ENCODE measurements at places on chromosomes 5 and 9.

GRCh38 chr9:124671861-124672260, 99.2 kb downstream of the NR6A1 start:
- no peak for DNase-seq

DNA sequence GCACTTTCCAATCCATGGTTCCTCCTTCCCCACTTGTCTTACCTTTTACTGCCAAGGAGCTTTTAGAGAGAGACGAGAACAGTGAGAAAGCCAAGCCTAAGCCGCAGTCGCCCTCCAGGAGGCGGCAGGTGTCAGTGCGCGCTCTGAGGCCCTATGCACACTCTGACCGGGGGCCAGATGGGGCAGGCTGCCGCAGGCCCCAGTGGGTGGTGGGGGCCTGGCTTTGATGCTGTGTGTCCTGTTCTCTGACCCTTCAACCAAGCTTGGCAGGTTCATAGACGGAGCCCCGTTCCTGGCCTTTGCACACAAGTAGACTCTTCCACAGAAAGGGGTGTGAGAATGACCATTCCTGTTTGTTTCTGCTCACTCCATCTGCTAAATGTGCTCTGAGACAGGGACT, 77.3 kb downstream of the WNK2 start:
- DNase-seq, result no peak

GRCh38 chr5:90421136-90421535, 11.6 kb upstream of the CETN3 start:
- DNase-seq, result no peak

- no peak for DNase-seq
Measured at GRCh38 chr5:133934822-133935666, 33.4 kb downstream of the C5orf15 start.

DNA sequence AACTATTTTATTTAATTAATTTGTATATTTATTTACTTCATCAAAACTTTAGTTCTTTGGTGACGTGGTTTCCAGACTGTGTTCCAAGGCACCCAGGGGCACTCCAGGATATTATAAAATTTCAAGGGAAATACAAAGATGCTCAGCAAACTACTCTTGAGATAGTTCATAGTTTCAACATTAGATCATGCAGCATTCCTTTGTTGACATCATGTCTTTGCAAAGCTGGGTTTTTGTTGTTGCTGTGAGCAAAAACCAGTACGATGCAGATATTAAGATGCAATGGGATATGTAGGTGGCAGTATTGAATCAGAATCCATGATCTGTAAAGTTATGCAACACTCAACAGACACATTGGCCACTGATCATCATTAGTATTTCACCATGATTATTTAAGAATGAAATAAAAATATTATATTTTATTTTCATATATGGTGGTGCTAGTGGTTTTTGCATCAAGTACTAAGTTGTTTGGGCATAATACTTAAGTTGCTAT, 219.7 kb downstream of the ADCY2 start:
- DNase-seq, result no peak

DNA sequence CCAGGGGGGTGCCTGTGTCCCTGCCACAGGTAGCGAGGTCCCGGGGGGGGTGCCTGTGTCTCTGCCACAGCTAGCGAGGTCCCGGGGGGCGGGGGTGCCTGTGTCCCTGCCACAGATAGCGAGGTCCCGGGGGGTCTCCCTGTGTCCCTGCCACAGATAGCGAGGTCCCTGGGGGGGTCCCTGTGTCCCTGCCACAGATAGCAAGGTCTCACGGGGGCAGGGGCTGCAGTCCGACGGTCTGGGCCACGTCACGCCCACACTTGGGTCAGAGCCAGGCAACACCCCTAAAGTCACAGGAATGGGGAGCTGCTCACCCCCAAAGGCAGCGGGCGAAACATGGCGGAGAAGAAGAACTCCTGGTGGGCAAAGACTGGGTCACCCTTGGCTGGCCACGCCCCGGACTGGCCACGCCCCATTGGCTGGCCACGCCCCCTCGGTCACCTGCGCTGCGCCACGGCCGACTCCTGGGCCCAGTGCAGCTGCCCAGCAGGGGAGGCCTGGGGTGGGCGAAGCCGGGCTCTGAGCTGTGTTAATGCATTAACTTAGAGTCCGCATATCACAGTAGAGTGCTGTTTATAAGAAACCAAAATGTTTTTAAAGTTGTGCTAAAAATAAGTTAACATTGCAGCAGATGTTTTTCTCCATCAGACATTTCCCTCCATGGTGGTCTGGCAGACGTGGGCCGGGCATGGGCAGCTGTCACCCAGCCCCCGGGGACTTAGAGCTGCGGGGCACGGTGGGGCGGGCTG, 7.0 kb downstream of the NOXA1 start:
- DNase-seq, result no peak

DNA sequence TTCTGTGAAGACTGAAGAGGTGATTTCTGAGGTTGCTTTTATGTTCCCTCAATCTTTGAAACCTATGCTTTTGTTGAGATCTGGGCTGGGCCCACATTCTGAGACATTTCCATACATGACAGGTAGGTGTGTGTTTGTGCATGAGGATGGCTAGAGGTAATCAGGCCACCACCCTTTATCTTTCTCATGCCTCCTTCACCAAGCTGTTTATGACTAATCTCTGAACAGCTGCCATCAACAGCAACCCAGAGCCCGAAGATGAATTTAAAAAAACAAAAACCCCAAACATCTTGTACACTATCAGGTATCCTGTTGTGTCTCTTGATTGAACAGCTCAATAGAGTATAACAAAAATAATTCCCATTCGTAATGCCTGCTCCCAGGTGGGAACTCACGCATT, 12.6 kb upstream of the C5orf46 start:
- no peak for DNase-seq

GRCh38 chr9:26956860-26957233, 635 bp downstream of the IFT74 start:
- no peak for DNase-seq

DNA sequence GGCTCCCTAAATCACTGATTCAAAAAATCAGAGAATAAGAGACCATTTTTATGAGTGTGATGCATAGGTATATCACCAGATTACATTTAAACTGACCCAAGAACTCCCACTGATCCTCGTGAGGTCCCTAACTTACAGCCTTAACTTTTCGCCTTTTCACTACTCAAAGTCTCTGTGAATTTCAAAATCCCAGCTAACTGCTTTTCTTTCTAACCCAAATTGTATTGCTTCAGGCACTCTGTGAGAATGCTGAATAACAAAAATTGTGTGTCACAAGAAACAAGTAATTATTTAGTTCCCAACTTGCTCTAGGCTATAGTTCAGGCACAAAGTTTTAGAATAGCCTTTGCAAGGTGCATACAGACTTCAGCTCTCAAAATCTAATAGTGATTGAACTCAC, 368.6 kb downstream of the CHSY3 start:
- DNase-seq, result no peak

GRCh38 chr5:101838435-101838834, 457.6 kb downstream of the SLCO4C1 start:
- DNase-seq, result no peak

DNA sequence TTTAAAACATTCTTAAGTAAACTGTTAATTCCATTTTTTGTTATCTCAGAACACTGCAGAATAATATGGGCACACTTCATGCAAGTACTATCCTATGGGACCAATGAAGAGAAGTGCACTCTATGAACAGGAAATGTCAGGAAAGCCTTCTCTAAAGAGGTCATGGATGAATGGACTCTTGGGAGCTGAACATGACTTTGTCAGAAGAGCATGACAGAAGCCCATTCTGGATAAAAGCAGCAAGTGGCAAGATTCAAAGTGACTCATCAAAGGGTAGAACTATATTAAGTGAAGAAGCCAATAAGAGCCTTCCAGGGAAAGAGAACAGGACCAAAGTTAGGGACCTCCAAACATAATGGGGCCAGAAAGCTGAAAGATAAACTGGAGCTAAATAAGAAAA, 94.0 kb downstream of the RAPGEF6 start:
- no peak for DNase-seq

GRCh38 chr9:69028754-69029153, 6.8 kb upstream of the FXN start:
- DNase-seq, result no peak

GRCh38 chr9:97856857-97857605, 4.0 kb downstream of the FOXE1 start:
- DNase-seq, result no peak

DNA sequence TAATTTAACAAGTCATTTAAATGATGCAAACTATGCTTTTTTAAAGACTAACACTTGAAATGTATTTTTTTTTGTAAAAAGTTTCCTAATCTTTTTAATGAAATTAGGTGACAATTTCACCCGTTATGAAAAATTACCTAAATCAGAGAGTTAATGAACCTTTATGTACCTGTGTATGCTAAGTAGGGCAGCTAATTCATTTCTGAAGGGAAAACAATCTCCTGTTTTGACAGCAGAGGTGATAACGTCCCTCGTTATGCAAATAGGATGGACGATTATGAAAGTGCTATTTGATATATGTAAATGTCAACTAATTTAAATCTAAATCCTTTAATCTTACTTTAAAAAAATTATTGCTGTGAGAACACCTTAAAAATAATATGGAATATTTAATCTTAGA, 58.8 kb downstream of the MEF2C start:
- no peak for DNase-seq

DNA sequence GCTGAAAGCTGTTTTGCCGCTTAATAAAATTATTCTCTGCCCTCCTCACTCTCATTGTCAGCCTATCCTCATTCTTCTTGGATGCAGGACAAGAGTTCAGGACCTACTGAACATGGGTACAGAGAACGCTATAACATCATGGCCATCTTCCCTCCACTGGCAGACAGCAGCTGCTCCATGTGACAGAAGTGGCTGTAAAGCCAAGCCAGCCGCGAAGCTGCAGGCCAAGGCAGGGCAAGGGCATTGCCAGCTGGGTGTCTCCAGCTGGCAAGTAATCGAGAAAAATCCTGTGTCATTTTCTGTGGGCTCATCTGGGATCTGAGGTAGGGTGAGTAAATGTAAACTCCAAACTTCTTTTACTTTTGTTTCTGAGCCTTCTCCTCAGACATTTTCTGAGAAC, 84.8 kb downstream of the SLC25A46 start:
- DNase-seq, result no peak

GRCh38 chr5:153088538-153088937, 401.9 kb upstream of the GRIA1 start:
- DNase-seq, result no peak

DNA sequence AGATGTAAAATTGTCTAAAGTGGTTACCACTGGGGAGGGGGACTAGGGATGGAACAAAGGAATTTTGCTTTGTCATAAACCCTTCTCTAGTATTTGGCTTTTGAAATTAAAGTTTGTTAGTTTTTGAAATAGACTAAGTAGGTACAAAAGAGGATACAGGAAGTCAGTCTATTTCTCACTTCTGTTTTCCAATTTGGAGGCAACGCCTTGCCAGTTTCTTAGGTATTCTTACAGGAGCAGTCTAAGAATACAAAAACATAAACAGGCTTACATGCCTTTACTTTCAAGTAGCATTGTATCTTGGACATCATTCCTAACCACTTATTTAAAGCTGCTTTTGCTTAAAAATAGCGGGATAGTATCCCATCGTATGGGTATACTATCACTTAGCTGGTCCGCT, 34.4 kb downstream of the ALG2 start:
- no peak for DNase-seq

DNA sequence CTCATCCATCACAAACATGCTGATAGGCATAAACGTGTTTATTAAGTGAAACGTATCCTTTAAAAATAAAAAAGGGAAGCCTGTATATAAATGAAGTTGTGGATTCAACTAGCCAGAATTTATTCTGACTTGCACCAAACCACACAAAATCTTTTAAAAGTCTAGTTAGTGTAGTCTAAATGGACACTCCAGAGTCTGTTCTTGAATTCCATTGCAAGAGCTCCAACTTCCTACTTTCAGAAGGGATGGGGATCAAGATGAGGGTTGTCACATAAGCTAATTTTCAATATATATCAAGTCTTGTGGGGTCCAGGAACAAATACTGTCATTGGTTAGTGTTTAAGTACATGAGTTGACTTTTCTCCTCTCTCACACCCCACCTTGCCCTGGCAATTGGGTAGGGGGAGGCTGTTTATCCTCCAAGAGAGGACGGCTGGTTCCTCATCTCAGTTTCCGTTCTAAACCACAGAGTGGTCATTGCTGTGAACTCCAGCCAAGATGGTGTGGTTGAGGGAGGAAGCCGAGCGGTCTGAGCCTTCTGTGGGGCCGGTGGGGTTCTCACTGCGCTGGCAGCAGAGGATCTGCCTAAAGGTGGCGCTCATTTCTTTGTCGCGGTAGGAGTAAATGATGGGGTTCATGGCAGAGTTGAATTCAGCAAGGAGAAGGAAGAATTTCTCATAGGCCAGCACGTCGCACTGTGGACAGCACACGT, 163.2 kb downstream of the LPAR1 start:
- DNase-seq, result peak; percentile 20

GRCh38 chr5:171306166-171306565, 2.9 kb upstream of the TLX3 start:
- DNase-seq, result no peak

- DNase-seq, result no peak
Measured at GRCh38 chr9:71901695-71902597, 9.0 kb downstream of the ABHD17B start.

GRCh38 chr5:127203818-127204217, 86.8 kb upstream of the MEGF10 start:
- no peak for DNase-seq

DNA sequence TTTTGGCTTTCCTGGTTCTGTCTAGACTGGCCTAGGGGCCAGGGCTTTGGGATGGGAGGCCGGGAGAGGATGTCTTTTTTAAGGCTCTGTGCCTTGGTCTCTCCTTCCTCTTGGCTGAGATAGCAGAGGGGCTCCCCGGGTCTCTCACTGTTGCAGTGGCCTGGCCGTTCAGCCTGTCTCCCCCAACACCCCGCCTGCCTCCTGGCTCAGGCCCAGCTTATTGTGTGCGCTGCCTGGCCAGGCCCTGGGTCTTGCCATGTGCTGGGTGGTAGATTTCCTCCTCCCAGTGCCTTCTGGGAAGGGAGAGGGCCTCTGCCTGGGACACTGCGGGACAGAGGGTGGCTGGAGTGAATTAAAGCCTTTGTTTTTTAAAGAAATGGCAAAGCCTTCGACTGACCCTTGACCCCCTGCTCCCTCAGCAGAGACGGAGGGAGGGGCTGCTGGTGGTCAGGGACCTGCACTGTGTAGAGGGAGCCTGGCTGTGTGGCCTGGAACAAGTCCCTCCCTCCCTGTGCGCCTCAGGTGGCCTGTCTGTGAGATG, 11.1 kb downstream of the FPGS start:
- no peak for DNase-seq

DNA sequence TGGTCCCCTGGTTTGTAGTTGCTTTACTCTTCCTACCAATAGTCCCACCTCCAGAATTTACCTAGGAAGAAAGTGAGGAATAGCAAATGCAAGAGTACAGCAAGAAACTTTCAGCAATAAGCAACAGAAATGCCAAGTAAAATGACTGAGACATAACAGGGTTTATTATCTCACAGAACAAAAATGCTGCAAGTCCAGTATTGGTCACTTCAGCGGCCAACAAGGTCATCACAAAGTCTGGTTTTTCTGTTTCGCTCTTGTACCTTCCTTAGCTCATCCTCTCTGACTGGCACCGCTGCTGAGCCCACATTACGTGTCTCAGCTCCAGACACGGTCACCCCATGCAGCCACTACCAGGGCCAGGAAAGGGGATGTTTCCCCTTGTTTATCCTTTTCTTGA, 82.7 kb downstream of the RFK start:
- no peak for DNase-seq
